ENCODE measurements at places on chromosomes 2 and 18. TPM values are rescaled to one million over a fixed set of nuclear protein-coding genes. Genes with fewer than 3 reads are reported as not detected.

The NT5DC4 gene
- total RNA-seq: not detected

The GALNT5 gene
- 9.5 TPM for total RNA-seq

The SP140 gene
- total RNA-seq: 2.0 TPM

The DYNAP gene
- not detected for total RNA-seq
